Left renal pelvis (tissue), 4 donors: ENCODE measurements at places on chromosomes 4 and X.

DNA sequence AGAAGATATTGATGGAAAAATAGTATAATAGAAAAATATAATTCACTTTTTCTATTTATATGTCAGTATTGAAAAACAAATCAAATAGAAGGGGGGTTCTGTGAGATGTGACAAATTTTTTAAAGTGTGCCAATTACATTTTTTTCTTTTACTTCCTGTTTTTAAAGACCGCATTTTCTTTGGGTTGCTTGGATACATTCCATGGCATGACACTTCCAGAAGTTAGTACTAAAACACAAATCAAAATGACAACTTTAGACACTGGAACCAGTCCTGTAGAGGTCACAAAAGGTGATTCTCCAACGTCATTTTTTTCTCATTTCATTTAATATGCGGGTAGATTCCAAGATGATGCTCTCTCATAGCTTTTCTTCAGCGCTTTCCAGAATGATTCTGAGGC is 116.2 kb upstream of the GNPDA2 start:
- no peak for DNase-seq

- DNase-seq = no peak
Measured at GRCh38 chr4:14182148-14182547, 554.6 kb upstream of the BOD1L1 start.

DNA sequence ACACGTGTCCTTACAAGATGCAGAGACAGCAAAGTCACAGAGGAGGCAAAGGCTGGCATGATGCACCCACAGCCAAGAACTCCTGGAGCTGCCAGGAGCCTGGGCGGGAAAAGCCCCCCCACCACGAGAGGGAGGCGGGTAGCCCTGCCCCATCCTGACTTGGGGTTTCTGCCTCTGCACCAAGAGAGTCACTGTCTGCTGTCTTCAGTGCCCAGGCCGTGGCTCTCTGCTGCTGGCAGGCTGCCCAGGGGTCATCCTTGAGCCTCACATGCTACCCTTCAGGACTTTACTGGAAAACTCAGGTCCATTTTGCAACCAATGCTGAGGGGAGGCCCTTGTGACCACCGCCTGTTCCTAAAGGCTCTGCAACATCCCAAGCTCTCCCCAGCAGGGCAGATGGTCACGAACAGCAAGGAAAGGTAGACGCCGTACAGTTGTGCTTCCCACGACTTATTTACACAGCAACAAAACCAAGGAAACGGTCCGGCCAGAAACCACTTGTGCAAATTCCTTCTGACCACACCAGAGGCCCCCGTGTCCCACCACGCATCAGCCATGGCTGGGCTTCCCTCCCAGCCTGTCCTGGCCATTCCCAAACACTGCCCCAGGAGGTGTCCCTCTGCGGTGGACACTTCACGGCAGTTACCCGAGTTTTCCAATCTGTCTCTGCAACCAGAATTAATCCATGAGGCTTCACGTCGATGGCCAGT is 56.9 kb downstream of the ACOX3 start:
- DNase-seq = no peak

DNA sequence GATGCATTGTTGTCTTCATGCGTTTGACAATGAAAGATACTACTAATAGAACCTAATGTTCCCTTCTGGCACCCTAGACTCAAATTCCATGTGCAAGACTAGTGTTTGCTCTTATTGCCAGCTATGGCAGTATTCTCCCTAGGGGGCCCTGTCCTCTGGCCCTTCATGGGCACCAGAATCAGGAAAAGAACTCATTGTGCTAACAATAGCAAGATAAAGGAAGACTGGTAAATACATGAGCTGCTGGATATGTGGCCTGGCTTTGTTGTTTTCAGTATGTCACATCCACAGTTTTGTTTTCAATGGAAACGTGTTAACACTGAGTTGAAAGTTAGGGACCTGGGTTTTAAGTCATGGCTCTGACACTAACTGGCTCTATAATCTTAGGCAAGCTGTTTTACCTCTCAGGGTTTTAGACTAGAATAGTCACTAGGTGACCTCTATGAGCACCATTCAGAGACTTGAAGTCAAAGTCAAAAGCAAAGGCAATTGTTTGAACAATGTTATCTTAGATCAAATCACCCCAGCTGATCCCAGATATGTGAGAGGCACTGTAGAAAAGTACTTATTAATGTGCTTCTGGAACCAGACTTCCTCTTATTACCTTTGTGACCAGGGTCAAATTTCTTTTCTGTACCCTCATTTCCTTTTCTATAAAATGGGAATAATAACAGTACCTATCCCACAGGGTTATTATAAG is 253.7 kb upstream of the DIAPH2 start:
- no peak for DNase-seq

- no peak for DNase-seq
Measured at GRCh38 chrX:119728487-119728886, 29.9 kb upstream of the SOWAHD start.

- no peak for DNase-seq
Measured at GRCh38 chrX:22060415-22061280, 28.5 kb downstream of the PHEX start.

- DNase-seq = no peak
Measured at GRCh38 chrX:131072871-131073571, 14.9 kb downstream of the ARHGAP36 start.

GRCh38 chr4:3803946-3804345 is 37.8 kb downstream of the ADRA2C start:
- DNase-seq = no peak

DNA sequence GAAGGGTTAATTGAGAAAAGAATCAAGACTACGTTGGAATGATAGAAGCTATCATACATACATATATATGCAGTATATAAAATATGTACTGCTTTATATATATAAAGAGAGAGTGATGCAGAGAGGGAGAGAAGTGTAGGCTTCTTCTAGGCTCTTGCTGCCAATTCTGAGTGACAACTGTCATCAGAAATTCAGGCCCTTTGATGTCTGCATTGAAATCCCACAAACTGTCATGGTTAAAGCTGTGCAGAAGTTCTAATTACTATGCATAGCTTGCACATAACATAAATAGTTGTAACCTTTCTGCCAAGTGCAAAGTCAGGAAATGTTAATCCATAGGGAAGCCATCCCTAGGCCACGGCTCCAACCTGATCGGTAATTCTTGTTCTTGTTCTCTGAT is 251.0 kb downstream of the STIM2 start:
- no peak for DNase-seq

DNA sequence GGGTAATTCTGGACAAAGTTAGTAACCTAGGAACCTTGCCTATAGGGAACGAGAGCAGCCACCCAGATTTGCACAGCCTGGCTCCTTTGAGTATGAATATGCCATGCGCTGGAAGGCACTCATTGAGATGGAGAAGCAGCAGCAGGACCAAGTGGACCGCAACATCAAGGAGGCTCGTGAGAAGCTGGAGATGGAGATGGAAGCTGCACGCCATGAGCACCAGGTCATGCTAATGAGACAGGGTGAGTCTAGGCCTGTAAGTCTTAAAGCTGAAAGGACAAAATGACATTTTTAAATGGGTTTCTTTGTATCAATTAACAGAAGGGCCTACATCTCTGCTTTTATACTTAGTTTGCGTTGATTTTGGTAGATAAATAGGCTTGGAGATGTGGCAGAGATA is 4.7 kb upstream of the ITGB1BP2 start:
- DNase-seq = no peak

DNA sequence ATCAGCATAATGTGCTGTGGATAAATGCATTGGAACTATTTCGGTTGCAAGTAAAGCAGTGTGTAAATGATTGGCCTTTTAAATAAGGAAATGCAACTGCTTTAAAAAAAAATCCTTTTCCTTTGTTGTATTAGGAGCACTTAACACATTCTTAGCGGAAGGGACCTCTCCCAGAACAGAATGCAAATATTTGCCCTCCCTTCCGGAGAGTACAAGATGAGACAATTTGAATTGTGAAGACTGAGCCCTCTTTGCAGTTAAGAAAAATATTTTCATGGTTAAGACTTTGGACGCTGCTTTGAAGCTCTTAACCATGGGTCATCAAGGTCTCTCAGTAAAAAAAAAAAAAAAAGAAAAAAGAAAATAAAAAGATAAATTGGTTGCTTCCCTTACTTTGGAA is 9.5 kb upstream of the NOX1 start:
- no peak for DNase-seq

DNA sequence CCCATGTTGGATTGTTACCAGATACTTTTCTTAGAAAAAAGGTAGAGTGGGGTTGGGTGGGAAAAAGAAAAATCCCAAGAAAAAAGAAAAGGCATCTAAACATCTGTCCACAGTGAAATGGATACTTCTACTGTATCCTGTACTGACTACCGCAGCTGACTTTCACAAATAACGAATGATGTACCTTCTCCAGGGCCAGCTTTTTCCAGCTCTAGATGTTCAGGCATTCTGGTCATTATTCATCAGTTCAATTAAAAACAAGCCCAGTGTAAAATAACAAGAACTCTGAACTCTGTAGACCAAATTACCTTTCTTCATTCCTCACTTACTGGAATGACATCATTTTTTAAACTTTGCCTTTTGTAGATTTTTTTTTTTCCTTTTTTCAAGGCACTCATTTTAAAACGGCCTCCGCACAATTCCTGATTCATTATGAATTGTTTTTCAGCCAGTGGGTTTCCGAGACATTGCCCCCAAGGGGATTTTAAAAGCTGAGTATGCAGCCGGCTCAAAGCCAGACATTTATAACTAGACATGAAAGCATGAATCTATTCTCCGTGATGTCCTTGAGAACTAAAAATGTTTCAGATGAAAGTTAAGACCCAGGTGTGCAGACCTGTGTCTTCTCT is 113.5 kb downstream of the PRKX start:
- no peak for DNase-seq

DNA sequence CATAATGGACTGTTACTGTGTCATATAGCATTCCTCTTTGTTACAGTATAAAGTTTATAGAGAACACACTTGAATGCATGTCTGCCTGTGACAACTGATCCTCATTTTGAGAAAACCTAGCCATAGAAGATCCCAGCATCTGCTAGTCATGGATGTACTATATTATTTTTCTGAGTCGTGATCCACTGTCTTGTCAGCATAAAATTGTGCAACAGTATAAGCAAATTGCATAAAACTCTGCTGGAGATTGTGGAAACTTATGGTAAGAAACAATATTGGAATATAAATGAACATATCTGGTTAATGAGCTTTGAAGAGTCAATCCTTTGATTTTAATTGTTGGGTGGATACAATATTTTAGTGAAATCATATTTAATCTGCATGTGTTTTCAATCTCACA is 3.6 kb downstream of the NEIL3 start:
- DNase-seq = no peak

DNA sequence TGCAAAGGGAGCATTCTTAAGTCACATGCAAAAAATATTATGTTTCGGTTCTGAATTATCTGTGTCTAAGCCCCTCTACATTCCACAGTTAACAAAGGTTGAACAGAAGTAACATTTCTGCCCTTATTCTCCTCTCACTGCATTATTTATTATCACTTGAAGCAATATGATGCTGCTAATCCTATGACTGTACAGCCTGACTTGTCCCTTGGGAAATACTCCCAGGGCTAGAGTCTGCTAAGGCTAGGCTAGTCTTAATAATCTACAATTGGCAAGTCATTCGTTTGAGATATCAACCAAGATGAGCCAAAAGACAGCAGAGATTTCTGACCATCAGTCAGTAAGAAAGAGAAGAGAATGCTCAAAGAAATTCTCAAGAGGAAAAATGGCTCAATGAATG is 226.9 kb upstream of the HCCS start:
- DNase-seq = no peak

GRCh38 chrX:15564981-15565579 is 35.7 kb downstream of the ACE2 start:
- DNase-seq = peak; percentile 8

DNA sequence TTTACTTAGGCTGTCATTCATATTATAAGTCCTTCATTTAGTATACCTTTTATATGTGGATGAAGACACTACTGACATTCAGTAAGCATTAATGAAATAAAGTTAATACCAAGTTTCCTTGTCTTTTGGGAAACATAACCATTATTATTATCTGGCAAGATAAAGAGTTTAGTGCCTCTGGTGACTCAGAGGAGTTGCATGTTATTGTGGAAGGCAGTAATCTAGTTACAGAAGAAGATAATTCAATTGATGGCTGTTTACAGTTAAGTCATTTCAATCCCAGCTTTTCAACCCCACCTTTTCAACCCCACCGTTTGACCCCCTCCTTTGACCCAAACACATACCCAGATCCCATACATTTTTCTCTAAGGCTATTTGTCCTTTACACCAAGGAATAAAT is 143.8 kb downstream of the FANCB start:
- no peak for DNase-seq

- DNase-seq = no peak
Measured at GRCh38 chrX:19682712-19683331, 167.5 kb upstream of the MAP3K15 start.

DNA sequence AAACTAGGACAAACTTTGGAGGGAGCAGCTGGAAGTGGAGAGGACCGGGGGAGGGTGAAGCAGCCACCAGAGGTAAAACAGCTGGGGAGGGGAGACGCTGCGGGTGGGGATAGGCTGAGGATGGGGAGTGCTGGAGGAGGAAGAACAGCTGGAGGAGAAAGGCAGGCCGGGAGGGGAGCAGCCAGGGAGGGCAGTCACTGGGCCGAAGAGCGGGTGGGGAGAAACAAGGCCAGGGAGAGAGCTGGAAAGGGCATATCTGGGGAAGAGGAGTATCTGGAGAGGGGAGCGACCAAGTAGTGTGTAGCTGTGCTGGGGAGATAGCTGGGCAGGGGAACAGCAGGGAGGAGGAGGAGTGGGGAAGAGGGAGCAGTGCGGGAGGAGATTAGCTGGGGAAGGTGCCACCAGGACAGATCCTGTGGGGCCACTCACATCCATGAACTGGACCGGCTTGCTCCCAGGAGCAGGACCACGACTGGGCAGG is 2.7 kb downstream of the SLC38A5 start:
- no peak for DNase-seq

DNA sequence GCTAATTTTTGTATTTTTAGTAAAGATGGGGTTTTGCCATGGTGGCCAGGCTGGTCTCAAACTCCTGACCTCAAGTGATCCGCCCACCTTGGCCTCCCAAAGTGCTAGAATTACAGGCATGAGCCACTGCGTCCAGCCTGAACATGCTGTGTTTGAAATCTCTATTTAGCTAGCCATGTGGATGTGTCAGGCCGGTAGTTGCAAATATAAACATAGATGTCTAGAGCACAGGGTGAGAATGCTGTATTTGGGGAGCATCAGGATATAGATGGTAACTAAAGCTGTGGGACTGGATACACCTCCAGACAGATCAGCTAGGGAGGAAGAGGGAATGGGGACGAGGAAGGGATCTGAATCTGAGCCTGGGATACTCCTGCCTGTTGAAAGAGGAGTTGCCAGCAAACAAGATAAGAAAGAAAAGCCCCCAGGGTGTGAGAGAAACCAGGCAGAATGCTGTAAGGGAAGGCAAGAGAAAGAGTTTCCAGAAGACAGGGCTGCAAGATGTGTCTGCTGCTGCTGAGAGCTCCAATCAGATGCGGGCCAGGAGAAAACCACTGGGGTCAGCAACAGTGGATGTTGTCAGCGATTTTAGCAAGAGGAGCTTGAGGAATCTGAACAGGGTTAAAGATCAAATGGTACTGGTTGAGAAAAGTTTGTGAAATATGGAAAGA is 177.4 kb downstream of the PALLD start:
- no peak for DNase-seq

DNA sequence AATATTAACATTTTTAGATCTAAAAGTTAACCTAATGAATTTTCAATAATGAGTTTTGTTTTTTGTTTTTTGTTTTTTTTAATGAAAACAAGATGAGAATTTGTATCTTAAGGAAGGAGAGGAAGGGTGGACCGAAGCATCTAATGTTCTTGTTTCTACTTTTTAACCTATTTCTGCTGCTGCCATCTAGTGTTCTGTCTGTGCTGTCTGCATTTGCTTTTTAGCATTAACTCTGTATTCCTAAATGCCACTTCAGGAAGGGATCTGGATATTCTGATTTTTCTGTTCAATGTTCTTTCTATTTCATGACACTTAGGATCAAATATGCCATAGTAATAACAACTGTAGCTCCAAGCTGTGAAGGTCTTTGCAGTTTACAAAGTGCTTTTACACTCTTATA is 161.7 kb downstream of the BRWD3 start:
- no peak for DNase-seq
